CD14-positive monocyte (primary cell): ENCODE measurements at places on chromosomes 4 and X. TPM values are rescaled to one million over a fixed set of nuclear protein-coding genes. Genes with fewer than 3 reads are reported as not detected.

DNA sequence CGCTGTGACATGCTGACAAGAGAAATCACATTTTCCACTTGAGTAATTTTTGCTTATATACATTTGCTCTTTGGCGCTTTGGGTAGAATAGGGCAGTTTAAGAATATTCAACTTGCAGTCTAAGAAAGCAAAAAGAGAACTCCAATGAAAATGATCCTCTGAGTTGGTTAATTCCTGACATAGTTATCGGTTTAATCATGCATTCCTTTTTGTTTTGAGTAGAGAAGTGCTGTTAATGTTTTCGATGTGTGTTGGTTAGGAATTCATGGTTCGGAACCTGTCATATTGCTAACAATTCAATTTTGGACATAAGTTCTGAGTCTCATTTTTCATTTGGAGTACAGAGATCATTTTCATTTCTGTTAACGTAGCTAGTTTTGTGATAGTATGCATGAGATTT is 700.6 kb upstream of the PITX2 start:
- DNase-seq, result no peak

DNA sequence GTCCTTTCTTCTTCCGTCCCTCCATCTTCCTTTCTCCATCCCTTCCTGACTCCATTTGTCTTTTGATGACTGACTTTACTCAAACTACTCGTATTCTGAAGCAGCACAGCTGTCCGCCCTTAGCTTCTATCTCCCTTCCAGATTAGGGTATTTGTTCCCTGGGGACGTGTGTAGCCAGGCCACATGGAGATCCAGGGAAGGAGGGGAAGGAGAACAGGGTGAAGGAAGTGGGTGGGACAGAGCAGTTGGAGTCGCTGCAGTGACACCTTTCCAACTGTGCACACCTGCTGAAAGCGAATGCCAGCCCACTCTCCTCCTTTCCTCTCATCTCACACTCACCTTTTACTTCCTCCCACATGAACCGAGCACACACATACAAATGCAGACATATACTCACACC is 323.8 kb downstream of the DCTD start:
- no peak for DNase-seq

DNA sequence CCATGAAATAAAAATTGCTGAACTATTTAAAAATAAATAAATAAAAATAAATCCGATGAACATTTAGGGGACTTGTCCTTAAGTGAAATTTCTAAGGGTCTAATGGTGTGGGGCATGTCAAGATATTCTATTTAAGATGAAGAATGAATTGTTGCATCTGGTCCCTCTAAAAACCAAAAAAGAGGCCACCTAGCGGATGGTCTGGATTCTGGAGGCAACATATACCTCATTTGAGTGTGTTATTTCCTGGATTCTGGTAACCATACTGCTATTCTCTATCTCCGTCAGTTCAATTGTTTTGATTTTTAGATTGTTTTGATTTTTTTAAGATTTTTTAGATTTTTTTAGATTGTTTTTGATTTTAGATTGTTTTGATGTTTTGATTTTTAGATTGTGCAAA is 28.3 kb downstream of the AGTR2 start:
- DNase-seq, result no peak

Gene HCFC1
- 21.8 and 23.0 TPM in 2 replicates for polyA plus RNA-seq
